ENCODE measurements at places on chromosomes 1 and 21. TPM values are rescaled to one million over a fixed set of nuclear protein-coding genes. Genes with fewer than 3 reads are reported as not detected.

DNA sequence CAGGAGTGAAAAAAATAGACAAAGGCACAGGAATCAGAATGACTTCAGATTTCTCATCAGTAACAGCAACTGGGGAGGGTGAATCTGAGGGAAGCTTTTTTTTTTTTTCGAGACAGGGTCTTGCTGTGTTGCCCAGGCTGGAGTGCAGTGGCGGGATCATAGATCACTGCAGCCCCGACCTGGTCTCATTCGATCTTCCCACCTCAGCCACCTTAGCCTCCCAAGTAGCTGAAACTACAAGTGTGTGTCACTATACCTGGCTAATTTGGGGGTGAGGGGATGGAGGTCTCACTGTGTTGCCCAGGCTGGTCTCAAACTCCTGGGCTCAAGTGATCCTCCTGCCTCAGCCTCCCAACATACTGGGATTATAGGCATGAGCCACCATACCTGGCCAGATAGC is 10.7 kb downstream of the ARMH1 start:
- no peak for DNase-seq

The DNAJC28 gene
- 6.6 TPM for polyA plus RNA-seq

The DLGAP3 gene
- polyA plus RNA-seq: 2.1 TPM

The CELA3A gene
- polyA plus RNA-seq: not detected

The OR2L3 gene
- not detected for polyA plus RNA-seq

DNA sequence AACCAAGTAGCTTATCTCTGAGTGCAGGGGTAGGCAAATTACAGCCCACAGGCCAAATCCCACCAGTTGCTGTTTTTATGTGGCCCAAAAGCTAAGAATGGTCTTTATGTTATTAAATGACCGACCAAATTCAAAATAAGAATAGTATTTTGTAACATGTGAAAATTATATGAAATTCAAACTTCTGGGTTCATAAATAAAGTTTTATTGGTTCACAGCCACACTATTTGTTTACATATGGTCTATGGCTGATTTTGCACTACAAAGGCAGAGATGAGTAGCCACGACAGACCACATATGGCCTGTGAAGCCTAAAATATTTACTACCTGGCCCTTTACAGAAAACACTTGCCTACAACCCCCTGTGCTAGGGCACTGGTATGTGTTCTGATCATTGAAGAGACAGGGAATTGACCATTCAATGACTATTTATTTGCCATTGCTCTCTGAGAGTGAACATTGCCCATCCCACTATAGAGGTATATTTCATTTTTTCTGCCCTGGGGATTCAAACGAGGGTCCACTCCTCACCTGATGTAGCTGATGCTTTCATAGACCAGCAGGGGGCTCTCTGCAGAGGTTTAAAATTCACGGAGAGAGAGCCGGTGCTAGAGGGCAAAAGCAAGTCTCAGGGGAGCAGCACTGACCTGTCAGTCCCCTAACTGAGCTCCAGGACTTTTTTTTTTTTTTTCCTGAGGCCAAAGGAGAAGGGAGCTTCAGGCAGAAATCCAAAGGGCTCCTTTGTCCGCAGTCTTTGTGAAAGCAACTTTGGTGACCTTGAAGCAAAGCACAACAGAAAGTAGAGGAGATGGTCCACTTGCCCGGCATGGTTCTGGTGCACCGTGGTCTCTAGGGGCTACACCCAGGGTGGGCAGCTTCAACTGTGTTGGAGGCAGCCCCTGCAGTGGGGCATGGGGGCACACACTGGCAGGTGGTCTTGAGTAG is 7.3 kb upstream of the GNL2 start:
- DNase-seq: no peak

The C1orf94 gene
- polyA plus RNA-seq: 0.07 TPM

DNA sequence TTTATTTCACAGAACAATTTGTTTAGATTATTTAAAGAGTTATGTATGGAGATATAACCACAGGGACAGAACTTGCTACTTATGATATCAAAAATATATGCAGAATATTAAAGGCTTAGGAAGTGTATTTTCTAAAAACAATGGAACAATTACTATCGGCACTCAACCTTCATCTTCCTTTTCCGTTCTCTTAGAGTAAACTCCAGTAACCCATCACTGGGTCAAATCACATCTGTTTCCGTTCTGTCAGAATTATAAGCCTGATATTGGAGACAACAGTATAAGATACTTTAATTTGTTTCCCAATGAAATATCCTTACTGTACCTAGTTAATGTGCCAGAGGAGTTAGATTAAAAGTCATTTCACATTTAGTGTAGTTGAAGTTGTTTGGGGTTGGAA is 32.2 kb downstream of the DTL start:
- DNase-seq: no peak

DNA sequence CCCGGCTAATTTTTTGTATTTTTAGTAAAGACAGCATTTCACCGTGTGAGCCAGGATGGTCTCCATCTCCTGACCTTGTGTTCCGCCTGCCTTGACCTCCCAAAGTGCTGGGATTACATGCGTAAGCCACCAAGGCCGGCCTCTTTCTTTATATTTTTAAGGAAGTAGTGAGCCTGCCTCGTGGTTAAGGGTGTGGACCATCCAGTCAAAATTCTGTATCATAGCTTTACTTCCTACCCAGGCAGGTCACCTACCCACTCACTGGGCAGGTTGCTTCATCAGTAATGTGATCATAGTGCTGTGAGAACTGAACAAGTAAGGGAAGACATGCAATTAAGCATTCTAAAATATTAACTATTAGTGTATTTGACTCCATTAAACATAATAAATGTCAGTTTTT is 8.1 kb upstream of the ACOT7 start:
- DNase-seq: no peak

The RUSC1 gene
- 35.6 TPM for polyA plus RNA-seq

DNA sequence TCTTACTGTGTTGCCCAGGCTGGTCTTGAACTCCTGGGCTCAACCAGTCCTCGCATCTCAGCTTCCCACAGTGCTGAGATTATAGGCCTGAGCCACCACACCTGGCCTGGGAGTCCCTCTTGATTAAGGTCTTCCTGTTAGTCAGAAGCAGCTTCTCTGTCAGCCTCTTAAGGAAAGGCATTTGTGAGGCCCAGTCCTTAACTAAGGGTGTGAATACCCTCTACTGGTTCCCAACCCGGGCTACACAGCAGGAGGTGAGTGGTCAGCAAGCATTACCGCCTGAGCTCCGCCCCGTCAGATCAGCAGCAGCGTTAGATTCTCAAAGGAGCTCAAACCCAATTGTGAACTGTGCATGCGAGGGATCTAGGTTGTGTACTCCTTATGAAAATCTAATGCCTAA is 117.2 kb downstream of the DYRK1A start:
- DNase-seq: no peak

The AIDA gene
- 79.5 TPM for polyA plus RNA-seq

The CFHR2 gene
- not detected for polyA plus RNA-seq

GRCh38 chr1:184953600-184954219 is 20.6 kb downstream of the NIBAN1 start:
- no peak for DNase-seq

The SLAMF9 gene
- not detected for polyA plus RNA-seq

GRCh38 chr1:64396817-64397216 is 73.1 kb upstream of the CACHD1 start:
- no peak for DNase-seq

All from right renal pelvis (tissue), 4 donors.